Stimulated activated CD8-positive, alpha-beta memory T cell treated with anti-CD3 and anti-CD28 coated beads, Interleukin-4, amount 100 ng/mL, for 1 hour (primary cell): ENCODE measurements at places on chromosomes 5 and 9.

- no peak for DNase-seq
Observed at GRCh38 chr5:9529041-9529480, 16.8 kb downstream of the SEMA5A start.

DNA sequence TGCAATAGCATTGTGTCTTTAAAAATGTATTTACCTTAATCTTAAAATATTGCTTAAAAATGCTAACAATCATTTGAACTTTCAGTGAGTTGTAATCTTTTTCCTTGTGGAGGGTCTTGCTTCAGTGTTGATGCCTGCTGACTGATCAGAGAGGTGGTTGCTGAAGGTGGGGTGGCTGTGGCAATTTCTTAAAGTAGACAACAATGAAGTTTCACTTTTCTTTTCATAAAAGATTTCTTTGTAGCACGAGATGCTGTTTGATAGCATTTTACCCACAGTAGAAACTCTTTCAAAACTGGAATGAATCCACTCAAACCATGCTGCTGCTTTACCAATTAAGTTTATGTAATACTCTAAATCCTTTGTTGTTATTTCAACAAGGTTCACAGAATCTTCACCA is 50.8 kb downstream of the NR3C1 start:
- DNase-seq, result no peak

GRCh38 chr9:3708751-3709150 is 182.9 kb upstream of the RFX3 start:
- no peak for DNase-seq

GRCh38 chr5:128197896-128198522 is 114.4 kb downstream of the SLC12A2 start:
- no peak for DNase-seq

GRCh38 chr9:38417003-38417945 is 7.0 kb downstream of the IGFBPL1 start:
- DNase-seq, result no peak

GRCh38 chr9:114390952-114391351 is 3.2 kb upstream of the AKNA start:
- DNase-seq, result no peak

- DNase-seq, result no peak
Observed at GRCh38 chr5:56638061-56638621, 177.2 kb upstream of the MAP3K1 start.

DNA sequence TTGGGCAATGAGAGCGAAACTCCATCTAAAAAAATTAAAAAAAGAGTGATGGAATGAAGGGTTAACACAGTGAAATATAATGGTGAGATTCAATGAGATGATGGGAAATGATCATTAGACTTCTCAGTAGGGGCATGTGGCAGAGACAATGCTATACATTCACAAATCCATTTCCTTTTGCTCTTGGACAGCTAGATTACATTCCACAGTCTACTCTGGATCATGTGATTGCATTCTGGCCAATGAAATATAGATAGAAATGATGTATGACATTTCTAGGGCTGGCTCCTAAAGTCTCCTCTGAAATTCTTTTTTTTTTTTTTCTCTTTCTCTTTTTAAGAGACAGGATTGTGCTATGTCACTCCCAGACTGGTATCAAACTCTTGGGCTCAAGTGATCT is 3.8 kb upstream of the GALT start:
- no peak for DNase-seq

- peak; percentile 2 for DNase-seq
Observed at GRCh38 chr5:156913719-156914370, 49.2 kb downstream of the TIMD4 start.

- no peak for DNase-seq
Observed at GRCh38 chr9:130010151-130010988, 32.6 kb downstream of the FNBP1 start.

DNA sequence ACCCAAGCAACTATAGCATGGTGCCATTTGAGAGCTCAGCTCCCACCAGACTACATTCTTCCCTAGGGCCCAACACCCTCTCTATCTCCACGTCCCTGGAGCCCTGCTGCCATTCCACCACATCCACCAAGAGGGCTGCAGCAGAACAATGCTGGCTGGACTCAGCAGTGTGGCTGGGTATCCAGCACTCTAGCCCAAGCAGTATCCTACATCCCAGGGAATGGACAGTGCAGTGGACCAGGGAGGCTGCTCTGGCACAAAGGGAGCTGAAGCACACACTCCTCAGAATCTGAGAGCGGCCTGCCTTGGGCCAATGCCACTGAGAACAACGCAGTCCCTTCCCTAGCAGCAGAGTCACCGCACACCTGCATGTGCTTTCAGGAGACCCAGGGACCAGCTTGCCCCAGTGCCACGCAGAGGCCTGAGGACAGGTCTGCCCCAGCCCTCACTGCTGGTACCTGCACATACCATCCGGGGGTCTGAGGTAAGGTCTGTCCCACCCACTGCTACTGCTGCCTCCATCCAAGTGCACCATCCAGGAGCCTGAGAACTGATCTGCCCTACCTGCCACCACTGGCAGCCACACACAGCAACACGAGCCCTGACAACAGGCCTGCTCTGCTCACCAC is 95.9 kb downstream of the ZDHHC21 start:
- DNase-seq, result no peak

DNA sequence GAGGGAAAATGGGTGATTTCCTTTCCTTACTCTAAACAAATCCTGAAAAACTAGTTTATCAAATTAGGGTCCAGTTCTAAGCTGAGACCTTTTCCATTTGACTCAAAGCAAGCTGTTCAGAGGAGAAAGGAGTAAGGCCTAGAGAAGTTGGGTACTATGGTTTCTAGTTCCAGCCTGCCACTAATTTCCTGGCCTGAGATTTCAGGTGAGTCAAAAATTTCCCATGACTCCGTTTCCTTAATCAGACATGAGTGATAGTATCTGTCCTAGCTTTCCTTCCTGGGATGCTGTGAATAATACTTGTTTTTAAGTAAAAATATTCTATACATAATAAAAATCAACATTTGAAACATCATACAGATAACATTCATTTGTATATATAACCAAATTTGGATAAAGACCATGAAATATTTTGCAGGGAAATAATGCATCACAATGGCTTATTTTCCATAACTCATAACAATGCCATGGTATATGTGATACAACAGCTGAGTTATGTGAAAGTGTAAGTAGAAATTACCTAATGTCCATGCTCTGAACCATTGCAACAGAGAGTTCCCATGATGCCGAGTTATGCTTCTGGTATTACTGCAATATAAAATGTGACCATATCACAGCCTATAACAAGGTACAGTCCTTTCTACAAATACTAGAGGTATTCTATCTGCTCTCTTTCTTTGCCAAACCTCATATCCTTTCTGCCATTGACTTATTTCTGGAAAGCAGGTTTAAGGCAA is 142.7 kb downstream of the MLLT3 start:
- no peak for DNase-seq

GRCh38 chr5:60996368-60996767 is 51.4 kb downstream of the NDUFAF2 start:
- DNase-seq, result no peak

DNA sequence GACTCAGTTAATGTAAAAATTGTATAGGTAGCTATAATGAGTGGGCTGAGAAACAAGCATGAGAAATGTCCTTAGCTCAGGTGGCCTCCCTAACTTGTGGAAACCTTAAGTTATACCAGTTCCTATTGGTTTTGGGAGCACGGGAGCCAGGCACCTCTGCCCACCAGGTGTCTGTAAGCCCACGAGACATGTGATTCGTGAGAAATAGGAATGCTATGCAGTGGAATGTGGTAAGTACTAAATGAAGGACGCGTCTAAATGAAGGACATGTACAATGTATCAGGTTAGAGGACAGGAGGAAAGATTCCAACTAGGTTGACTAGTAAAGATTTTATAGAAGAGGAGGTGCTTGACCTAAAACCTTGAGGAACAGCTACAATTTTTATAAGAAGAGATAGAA is 46.0 kb upstream of the F2RL2 start:
- DNase-seq, result no peak

DNA sequence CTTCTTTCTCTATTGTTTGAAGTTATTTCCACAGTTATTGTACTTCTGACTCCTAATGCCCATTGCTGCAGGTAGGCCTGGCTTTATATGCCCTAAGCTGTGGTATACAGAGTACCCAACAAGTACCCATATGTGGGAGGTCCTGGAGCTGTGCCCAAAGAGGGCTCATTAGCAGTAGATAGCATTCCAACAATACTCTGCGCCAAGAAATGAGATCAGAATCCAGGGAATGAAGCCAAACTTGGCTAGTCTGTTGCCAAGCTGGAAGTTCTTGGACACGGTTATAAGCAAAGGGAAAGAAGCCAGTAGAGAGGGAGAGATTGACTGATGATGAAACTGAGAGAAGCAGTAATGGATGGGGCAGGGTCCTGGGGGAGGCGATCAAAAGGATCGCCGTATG is 29.7 kb upstream of the FAM169A start:
- no peak for DNase-seq

DNA sequence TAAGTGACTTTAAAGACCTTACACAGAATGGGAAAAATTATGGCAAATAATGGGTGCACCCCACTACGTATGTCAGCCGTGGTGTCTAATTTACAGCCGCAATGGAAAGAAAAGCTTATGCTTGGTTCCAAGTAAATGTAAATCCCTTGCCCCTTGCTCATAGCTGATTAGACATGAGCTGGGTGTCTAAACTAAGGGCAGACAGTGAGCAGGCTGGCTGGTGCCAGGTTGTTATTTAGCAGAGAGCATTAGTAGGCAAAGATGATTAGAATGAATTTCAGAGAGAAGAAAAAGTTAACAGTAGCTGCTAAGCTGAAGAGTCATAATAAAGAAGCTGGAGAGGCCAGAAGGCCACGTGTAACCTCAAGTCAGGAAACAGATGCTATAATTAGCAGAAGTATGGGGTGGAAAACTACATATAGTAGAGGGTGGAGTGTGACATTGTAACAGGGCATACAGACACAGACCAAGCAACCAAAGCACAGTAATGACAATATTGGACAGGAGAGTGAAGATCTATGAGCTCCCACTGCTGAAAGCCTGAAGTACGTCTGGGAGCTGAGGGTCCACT is 257.7 kb downstream of the MCTP1 start:
- DNase-seq, result no peak

- no peak for DNase-seq
Observed at GRCh38 chr9:136656795-136657611, 5.7 kb upstream of the EGFL7 start.

DNA sequence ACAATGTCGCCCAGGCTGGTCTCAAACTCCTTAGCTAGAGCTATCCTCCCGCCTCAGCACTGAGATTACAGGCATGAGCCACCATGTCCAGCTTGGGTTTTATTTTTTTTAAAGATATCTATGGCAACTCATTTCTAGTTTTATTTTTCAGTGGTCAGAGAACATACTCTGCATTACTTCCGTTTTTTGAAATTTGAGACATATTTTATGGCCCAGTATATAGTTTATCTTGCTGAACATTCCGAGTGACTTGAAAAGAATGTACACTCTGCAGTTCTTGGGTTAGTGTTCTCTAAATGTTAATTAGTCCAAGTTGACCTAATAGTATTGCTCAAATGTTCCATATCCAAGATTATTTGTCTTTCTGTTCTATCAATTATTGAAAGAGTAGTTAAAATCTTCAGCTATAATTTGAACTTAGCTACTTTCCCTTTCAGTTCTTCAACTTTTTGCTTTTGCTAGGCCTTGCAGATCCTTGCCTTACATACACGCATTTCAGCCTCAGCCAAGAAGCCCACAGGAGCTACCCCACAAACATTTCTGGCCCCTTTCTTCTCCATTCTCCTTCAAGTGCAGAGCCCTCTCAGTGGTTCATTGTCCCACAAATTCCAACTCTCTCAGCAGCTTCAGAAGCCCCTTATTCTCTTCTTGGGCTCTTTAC is 22.3 kb upstream of the SNAPC3 start:
- DNase-seq, result no peak

- DNase-seq, result no peak
Observed at GRCh38 chr5:112779531-112779930, 41.8 kb downstream of the APC start.

DNA sequence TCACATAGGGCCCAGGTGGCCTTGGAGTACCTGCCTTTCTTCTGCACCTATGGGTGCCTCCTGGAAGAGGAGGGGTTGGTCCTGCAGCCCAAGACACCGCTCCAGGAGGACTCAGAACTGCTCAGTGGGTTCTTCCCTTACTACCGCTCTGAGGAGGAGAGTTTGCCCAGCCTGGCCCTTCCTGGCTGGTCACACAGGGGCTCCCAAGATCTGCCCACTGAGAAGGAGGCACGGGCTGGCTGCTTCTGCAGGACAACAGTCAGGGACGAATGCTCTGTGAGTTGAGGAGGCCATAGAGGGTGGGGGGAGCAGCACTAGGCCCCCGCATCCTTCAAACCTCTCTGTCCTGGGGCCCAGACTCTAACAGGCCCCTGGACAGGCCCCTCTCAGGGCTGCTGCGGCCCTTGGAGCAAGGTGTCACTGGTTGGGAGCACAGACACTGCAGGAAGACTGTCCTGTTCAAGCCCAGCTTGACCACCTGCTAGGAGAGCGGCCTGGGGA is 9.9 kb upstream of the SLC25A48 start:
- DNase-seq, result no peak

GRCh38 chr5:142902186-142902965 is 132.2 kb downstream of the ARHGAP26 start:
- no peak for DNase-seq

DNA sequence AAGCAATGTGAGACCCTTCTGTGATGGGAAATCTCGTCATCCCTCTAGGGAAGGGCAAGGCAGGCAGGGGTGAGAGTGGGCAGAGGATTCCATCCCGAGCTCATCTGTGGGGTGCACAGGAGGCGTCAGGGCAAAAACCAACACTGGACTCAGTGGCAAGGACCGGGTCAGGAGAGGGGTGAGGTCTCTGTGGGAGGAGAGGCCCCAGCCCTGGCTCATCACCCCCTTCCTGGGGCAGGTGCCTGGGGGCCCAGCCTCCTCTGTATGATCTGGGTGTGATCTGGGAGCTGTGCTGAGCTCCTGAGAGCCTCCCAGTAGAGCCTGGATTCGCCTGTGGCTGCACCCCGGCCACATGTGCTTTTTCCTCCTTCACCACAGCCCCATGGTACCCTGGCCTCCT is 597 bp downstream of the SPATA31E1 start:
- DNase-seq, result no peak

DNA sequence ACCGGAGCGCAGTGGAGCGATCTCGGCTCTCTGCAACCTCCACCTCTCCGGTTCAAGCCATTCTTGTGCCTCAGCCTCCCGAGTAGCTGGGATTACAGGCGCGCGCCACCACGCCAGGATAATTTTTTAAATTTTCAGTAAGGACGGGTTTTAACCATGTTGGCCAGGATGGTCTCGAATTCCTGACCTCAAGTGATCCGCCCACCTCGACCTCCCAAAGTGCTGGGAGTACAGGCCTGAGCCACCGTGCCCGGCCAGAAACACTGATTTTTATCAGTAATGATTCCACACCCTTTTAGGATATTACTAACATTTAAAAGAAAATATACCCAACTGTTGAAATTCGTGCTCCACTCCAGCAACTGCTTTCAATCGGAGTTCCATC is 464 bp upstream of the FAM151B start:
- DNase-seq, result no peak

GRCh38 chr5:172881691-172882370 is 47.8 kb downstream of the ERGIC1 start:
- no peak for DNase-seq
